Fibroblast of skin of right biceps (primary cell): ENCODE measurements at places on chromosomes 6 and 20.

- no peak for DNase-seq
These were observed 327.5 kb downstream of the SYNE1 start for GRCh38 chr6:152309648-152310047.

DNA sequence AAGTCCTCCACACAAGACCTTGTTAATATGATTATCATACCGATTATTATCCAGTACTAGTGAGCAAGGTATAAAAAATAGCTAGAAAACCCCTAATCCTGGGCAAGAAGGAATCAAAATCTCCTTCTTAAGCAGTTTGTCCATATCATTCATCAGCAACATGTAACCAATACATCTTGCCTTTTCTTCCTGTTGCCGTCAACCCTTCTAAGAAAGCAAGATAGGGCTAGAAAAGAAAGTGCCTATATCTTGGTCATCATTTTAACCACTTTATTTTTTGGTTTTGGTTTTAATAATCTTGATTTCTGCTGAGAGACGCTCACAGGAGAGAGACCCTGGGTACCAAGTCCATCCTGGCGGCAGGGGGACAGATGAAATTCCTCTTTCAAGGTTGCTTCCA is 27.2 kb upstream of the PREX1 start:
- DNase-seq, result no peak

DNA sequence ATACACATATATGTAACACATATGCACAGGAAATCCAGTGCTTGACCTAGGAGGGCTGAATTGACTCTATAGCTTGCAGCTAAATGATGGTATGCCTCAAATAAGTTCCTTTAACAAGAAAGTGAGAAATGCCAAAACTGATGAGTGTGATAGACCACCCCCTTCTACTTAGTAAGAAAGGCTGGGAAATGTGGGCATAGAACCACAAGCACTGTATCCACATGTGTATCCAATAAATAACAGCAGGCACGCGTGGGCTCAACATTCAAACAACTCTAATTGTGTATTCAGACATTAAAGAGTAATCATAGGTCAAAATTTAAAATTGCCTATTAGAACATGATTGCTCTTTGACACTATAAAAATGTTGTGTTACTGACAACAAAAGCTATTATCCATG is 54.1 kb downstream of the FAM83B start:
- DNase-seq, result no peak

DNA sequence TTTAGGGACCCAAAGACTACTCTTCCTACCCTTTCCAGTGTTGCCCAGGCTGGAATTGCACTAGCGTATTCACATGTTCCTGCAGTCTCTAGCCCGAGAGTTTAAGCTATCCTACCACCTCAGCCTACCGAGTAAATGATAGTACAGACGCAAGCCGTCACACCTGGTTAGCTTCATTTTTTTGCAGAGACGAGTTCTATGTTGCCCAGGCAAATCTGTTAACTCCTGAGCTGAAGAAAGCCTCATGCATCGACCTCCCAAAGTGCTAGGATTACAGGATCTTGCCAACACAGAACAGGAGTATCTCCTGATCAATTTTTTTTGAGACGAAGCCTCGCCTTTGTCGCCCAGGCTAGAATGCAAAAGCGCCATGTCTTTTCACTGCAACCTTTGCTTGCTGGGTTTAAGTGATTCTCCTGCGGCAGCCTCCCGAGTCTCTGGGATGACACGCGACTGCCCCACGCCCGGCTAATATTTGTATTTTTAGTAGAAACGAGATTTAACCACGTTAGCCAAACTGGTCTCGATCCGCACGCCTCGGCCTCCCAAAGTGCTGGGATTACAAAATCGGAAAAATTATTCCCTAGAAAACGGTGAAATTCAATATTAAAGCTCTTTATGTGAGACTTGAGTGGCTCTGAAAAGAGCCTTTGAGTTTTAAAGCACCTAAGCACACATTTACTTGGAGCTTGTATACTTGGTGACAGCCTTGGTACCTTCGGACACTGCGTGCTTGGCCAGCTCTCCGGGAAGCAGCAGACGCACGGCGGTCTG is 128.5 kb downstream of the HFE start:
- peak; percentile 45 for DNase-seq

- no peak for DNase-seq
These were observed 113.7 kb upstream of the JARID2 start for GRCh38 chr6:15132167-15132566.

- no peak for DNase-seq
These were observed 11.9 kb upstream of the CNR1 start for GRCh38 chr6:88177961-88178464.

GRCh38 chr6:131129689-131130553 is 5.3 kb upstream of the AKAP7 start:
- no peak for DNase-seq

- no peak for DNase-seq
These were observed 70.9 kb downstream of the PACRG start for GRCh38 chr6:162798546-162799266.

DNA sequence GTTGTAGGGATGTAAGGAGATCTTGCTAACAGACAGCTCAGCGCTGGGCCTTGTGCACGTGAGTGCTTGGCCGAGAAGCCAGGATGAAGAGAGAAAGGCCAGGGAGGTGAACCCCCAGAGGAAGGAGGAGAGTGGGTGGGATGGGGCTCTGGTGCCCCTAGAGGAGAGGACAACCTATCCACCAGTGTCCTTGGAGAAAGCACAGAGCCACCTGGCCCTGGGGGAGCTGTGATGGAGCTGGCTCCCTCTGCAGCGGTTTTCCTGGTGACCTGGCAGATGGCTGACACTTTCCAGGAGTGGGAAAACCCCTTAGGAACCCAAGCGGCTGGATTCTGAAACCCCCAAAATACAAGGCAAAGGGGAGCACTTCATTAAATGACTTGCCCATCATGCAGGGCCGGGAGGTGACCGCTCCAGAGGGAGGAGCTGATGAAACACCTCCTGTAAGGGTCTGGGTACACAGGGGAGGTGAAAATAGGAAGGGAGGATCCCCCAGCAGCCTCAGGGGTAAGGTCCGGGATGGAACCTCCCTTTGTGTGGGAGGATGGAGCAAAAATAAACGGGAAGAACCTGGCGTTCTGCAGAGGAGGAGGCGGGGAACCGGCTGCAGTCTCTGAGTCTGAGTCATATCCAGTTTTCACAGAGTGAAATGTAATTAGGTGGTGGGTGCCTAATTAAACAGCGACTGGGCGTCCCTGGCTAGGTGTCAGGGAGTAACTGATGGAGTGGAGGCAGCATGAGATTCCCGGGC is 80.4 kb downstream of the SULF2 start:
- peak; percentile 21 for DNase-seq

DNA sequence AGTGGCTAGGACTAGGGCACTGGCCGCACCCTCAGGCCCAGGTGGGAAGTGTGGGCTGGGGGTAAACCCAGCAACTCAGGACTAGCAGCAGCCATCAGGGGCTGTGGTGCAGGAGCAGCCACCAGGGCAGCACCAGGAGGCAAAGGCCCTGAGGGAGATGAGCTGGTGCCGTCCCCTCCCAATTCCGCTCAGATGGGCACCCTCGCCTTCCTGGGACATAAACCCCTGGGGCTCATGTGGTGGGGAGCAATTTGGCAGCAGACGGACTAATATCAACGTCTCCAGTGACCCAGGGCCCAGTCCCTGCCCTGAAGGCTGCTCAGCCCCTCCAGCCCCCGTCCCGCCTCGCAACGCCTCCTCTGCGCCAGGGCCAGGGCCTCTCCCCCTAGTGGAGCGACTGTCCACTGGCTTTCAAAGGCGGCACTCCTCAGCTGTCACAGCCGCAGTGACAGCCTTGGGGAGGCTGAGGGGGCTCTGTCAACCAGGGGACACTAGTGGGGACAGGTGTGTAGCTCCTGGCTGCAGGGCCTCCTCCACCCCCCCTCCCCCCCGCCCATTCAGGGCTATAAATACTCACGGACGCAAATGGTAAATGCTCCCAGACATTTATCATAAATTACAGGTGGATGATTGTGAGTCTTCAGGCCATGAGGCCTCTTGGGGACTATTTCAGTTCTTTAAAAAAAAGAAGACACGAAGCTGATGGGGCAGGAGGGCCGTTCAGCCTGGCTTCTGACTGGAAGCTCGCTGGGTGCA is 349.9 kb downstream of the ZFAND3 start:
- no peak for DNase-seq

GRCh38 chr20:49160057-49160929 is 27.8 kb downstream of the STAU1 start:
- DNase-seq, result no peak

DNA sequence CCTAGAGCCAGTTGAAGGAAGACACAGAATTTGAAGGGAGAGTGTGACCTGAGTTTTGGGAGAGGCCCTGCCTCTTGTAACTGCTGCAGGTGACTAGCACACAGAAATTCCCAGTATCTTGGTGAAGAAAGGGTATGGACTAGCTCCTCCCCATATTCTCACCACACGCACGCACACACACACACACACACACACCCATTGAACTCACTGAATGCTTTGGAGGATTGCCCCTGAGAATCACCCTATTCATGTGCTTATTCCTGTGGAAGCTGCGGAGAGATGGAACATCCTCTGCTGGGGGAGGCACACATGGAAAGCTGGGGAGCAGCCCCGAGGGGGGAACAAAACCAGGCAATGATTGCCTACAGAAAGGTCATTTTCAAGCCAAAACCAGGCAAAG is 6.2 kb upstream of the LMBRD1 start:
- DNase-seq, result no peak

GRCh38 chr6:136897071-136897470 is 25.0 kb upstream of the SLC35D3 start:
- no peak for DNase-seq
